ENCODE measurements at places on chromosomes 5 and 9. TPM values are rescaled to one million over a fixed set of nuclear protein-coding genes. Genes with fewer than 3 reads are reported as not detected.

The PTGES gene
- 1.1 TPM for total RNA-seq

The ITK gene
- total RNA-seq, result not detected

The CAMK4 gene
- 0.97 TPM for total RNA-seq

The PCDHGA8 gene
- total RNA-seq, result 1.8 TPM

The SLC22A5 gene
- 4.3 TPM for total RNA-seq

The C1QTNF2 gene
- total RNA-seq, result 0.16 TPM

The C6 gene
- 26.9 TPM for total RNA-seq

The NFIB gene
- total RNA-seq, result 81.8 TPM

The PDE4D gene
- total RNA-seq, result 13.3 TPM

The SIGMAR1 gene
- 81.8 TPM for total RNA-seq

The PGM5 gene
- 0.18 TPM for total RNA-seq

The TRIM36 gene
- total RNA-seq, result not detected

The FOXI1 gene
- total RNA-seq, result not detected

The PDE6A gene
- total RNA-seq, result not detected

The CDC20B gene
- not detected for total RNA-seq

The TGFBR1 gene
- total RNA-seq, result 12.1 TPM

The MCIDAS gene
- total RNA-seq, result not detected

The ARL14EPL gene
- total RNA-seq, result not detected

The EGFL7 gene
- 189 TPM for total RNA-seq

The GPR151 gene
- total RNA-seq, result not detected

Data from cardiac atrium fibroblast (primary cell).